ENCODE measurements at places on chromosomes 3 and 15.

DNA sequence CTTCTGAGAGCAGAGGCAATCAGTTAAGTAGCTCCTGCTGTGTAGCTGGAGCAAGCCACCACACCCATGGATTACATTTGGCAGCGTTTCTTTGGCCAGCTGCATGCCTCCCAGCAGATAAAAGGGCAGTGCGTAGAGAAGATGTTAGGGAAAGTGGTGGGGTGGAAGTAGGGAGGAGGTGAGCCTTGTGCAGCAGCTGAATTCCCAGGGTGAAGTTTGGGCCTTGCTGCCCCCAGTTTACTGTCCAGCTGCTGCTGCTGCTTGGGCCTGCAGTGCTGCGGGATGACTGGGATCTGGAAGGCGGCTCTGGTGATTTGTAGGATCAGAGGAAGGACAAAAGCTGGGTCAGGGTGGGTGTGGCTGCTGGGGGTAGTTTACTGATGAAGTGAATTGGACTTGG is 318.7 kb upstream of the C2CD4B start:
- DNase-seq: no peak

DNA sequence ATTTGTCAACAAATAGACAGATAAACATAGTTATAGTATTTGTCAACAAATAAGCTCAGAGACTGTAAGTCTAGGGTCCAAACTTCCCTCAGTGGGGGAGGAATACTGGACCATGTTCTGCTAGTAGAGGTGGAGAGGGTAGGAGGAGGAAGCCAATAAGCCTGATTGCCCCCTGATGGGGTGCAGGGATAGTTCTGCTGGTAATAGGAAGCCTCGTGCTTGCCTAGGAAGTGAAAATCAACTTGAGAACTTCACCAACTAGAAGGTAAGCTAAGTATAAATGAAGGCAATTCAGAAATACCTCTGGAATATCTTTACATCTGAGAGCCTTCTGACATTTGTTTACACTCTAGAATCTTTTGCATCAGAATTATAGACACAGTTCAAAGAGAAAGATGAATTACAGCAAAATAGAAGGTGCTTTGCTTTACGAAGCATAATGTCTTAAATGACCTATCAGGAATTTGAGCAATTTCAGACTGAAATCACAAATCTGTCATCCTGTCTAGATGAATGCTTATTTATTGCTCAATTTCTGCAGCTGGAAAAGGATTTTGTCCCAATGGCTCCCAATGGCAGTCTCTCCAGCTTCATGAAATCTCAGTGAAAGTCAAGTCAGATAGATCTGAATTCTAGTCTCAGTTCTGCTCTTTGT is 225.6 kb upstream of the TBC1D5 start:
- DNase-seq: no peak

DNA sequence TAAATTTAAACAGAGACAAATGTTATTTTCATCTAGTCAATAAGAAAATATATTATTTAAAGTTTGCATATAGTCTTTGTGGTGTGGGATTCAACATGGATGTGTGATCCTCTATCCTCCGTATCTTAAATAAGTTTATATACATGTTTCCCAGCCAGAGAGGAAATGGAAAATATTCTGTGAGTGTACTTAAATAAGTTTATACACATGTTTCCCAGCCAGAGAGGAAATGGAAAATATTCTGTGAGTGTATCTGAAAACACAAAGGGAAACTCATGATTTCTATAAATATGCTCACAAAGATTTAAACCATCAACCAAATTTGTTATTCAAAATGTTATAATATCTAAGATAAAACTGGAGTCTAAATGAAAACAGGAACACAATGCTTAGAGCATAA is 110.0 kb upstream of the MELTF start:
- DNase-seq: no peak

DNA sequence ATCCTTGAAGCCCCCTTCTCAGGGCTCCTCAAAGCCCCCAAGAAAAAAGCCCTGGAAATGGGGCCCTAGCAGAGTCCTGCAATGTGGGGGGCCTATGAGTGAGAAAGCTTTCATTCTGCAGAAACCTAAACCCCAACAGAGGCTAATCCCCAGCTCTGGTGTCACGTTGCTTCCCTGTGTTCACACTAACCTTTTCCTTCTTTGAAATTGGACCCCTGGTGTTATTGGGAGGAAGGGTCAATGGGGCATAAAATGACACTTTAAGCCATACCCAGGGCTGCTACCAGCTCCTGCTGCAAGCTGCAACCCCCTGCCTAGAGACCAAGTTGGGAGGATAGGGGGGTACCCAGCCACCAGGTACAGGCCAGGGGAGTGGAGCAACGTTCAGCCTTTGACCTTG is 2.1 kb downstream of the CYP1A2 start:
- no peak for DNase-seq

GRCh38 chr3:54443561-54444161 is 321.3 kb downstream of the CACNA2D3 start:
- DNase-seq: no peak

DNA sequence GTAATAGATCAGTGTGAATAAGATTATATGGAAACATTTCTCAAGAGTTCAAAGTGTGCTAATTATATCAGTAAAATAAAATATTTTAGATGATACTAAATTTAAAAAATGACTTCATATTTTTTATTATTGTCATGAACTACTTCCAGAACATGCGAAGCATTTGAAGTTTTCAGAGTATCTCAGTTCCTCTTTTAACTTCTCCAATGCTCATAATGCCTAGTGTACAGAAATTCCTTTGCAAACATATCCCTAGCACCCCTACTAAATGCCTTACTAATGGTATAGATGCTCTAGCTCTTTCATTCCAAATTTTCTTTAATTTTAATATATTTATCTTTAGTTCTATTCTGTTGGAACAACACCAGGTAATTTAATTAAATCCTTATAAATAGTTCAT is 580.4 kb downstream of the CADM2 start:
- no peak for DNase-seq

- DNase-seq: no peak
Observed at GRCh38 chr15:71201477-71201876, 86.2 kb downstream of the THSD4 start.

DNA sequence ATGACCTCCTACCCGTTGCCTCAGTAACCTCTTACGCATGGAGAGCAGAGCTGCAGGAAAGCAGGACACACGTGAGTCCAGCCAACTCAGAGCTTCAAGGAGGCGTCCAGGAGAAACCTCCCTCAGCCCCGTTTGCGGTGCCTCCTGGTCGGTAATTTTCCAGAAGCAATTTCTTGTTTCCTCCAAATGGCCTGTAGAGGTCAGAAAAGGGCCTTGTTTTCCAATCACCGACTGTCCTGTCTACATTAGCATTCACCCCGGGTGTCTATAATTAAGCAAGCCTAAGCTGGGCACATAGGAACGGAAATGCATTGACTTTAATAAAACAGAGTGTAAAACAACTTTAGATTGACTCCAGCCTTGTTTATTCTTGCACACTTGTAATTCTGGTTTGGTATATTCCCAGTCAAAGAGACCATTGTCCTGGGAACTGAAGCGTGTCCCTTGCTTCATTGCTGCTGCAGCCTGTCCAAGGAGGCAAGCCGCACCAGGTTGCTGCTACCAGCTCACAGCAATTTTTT is 836.2 kb downstream of the AGBL1 start:
- DNase-seq: no peak

DNA sequence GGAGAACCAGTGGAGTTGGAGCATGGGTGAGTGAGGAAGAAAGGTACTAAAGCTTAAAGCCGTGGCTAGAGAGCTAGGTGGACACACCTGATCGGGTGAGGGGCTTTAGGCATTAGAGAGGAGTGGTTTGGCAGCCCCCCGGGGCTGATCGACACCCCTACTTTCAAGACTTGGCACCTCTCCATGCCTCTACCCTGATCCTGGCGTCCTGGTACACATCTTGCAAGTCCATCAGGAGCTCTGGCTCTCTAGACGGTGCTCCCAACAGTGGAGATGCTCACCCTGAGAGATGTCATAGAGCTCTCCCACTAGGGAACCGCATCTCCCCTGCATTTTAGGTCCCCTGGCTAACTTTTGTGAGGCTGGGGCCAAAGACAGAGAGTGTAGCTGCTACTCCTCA is 98.1 kb downstream of the XXYLT1 start:
- DNase-seq: no peak

GRCh38 chr3:42814914-42815507 is 5.8 kb downstream of the ACKR2 start:
- DNase-seq: no peak
